ENCODE measurements at places on chromosomes 4 and X.

DNA sequence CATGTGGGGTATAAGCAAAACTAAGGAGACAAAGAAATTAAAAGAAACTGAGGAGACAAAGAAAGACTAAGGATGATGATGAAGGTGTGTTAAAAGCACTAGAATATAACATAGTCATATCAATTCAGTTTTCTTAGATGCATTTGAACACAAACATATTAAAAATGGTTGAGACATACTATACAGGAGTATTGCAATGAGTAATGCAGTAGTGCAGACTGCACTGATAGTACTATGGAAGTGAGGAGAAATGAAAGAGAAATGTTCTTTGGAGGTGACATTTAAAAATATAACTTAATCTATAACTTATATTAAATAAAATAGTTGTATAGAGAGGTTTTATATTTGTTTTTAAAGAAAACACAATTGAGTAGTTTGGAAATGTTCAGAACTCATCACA, 279.2 kb downstream of the CAMK2D start:
- no peak for DNase-seq

- DNase-seq, result no peak
Observed at GRCh38 chrX:9151772-9152307, 117.9 kb upstream of the FAM9B start.

GRCh38 chr4:152331042-152331441, 204.8 kb downstream of the FBXW7 start:
- no peak for DNase-seq

GRCh38 chrX:42973321-42973720, 195.4 kb upstream of the PPP1R2C start:
- no peak for DNase-seq

GRCh38 chrX:121579016-121579760, 531.8 kb downstream of the GLUD2 start:
- DNase-seq, result no peak

DNA sequence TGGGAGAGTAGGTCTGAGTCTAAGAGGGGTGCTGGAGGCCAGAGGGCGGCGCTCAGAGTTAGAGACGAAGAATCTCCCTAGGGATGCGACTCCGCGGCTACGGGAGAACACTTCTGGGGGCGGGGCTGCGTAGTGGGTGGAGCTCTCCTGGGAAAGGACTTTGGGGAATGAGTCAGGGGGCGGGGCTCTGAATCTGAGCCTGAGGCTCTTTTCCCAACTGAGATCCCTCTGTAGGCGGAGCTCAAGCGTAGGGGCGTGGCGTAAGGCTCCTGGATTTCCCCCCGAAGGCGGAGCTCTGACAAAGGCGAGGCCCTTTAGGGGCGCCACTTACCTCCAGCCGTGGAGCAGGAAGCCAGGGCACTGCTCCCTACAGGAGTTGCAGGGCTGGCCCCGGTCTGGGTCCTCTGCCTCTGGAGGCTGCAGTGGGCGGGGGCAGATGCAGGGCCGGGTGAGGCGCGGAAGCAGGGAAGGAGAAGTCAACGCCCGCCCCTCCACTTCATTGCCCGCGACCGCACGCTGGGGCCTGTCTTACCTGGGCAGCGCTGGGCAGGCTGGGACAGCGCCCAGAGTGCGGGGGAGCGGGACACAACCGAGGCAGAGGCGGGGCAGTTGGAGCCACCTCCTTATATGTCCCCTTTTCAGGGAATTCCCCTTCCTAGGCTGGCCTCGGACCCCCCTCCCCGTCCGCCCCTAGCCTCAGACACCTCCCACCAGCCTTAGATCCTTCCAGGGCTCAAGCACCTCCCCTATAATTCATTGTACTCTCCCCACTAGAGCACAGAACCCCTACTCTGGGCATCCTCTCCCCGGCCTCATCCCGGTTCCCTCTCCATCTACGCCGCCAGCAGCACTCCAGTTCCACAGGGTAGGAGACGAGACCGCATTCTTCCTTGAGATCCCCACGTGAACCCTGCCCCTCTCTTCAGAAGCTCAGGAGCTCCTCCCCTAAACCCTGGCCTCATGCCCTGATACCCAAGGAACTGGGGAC, 1.6 kb downstream of the PRICKLE3 start:
- no peak for DNase-seq

GRCh38 chr4:44869222-44869882, 143.0 kb upstream of the GNPDA2 start:
- DNase-seq, result no peak
